ENCODE measurements at places on chromosomes 5 and 9. TPM values are rescaled to one million over a fixed set of nuclear protein-coding genes. Genes with fewer than 3 reads are reported as not detected.

Gene DMRTA1
- 0.14 TPM for total RNA-seq

Gene ARHGEF28
- total RNA-seq: 4.6 TPM

Gene PTRH1
- total RNA-seq: 8.7 TPM

Gene NUTM2F
- not detected for total RNA-seq

Gene NDUFA8
- total RNA-seq: 63.5 TPM

Gene GABBR2
- total RNA-seq: 0.23 TPM

Gene CHSY3
- 0.46 TPM for total RNA-seq

- DNase-seq: no peak
These were observed 762 bp downstream of the CACNA1B start for GRCh38 chr9:137878146-137878941.

- DNase-seq: peak; percentile 21
These were observed 65.4 kb downstream of the PSMB7 start for GRCh38 chr9:124349675-124350493.

DNA sequence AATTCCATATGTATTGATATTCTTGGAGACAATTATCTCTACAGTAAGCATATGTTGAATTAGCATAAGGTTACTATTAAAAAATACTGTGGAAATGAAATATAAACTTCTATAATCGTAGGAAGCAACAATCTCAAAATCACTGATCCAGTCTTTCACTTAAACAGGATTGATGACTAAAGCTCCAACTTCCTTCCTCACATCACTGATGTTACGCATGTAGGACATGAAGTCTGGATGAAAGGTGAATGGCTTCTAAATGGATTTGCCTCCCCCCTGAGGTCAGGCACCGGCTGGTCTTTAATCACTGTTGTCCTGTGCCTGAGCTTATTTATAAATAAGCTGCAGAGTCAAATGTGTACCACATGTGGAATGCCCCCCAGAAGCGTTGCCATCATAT is 157.1 kb upstream of the NFIB start:
- DNase-seq: no peak

DNA sequence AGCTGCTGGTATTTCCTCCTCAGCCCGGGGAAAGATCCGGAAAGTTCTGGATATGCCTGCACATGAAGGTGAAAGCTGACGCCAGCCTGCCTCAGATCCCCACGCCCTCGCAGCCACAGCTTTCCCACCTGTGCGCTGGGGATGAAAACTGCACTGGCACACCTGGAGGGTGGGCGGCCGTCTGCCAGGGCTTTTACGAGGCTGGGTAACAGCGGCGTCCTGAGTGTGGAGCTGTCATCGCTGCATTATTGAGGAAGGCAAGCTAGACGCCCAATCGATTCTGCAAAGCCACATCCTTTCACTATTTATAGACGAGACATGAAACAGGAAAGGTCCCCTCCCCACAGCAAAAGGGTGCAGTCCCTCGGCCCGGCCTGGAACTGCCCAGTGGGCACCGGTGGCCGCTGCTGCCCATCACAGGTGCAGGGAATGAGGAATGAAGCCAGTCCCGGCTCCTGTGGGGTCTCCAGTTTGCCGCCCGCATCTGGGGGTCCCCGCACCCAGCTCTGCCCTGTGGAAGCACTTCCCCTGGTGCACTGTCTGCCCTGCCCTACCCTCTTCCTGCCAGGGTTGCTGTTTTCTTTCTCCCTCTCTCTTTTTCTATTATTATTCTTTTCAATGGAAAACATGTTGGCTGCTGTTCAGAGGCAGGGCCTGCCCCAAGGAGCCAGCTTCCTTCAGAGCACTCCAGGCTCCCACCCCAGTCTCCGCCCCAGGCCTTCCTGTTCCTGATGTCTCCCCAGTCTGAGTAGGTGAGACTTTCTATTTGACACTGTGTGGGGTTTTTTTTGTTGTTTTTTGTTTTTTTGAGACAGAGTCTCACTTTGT is 7.0 kb downstream of the NOTCH1 start:
- DNase-seq: no peak

DNA sequence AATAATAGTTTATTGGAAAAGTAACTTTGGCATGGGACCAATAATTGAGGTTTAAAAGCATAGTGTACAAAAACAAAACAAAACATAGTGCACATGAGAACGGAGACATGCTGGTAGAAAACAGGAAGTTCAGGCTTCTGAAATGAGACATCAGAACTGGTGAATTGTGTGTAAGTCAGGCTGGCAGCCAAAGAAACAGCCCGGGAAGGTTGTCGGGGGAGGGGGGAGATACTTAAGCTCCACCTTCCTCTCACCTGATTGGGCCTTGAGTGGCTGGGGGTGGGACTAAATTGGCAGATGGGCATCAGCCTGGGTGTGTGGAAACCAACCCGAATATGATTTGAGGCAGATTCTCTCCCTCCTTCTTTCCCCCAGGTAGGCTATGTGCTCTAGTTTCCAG is 256.3 kb downstream of the SMARCA2 start:
- DNase-seq: no peak

DNA sequence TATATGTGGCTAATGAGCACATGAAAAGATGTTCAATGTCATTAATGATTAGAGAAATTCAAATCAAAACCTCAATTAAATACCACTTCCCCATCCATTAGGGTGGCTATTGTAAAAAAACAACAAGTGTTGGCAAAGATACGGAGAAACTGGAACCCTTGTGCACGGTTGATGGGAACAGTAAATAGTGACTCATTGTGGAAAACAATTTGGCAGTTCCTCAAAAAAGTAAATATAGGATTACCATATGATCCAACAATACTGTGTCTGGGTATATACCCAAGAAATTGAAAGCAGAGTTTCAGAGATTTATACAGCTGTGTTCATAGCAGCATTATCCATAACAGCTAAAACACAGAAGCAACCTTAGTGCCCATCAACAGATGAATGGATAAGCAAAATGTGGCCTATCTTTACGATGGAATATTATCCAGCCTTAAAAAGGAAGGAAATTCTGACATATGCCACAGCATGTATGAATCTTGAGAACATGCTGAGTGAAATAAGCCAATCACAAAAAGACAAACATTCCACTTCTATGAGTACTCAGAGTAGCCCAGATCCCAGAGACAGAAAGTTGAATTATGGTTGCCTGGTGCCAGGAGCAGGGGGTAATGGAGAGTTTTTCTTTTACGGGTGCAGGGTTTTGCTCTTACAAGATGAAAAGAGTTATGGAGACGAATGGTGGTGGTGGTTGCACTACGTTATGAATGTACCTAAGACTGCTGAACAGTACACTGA is 41.4 kb upstream of the LRRC14B start:
- DNase-seq: no peak

DNA sequence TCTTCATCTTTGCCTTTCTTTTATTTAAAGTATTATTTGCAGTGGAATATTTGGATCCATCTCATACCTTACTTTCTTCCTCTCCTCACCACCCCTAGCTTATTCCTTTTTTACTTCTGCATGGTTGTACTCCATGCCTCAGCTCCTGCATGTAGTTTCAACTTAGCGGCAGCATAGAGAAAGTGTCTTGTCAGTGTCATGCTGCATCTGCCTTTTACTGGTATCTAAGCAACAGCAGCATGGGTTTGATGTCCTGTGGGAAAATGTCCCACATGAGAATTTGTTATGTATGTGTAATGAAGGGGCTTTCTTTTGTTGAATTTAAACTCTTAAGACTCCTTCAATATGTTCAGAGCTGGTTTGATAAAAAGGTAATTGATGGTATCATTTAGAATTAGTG is 20.6 kb downstream of the TCERG1 start:
- DNase-seq: no peak

DNA sequence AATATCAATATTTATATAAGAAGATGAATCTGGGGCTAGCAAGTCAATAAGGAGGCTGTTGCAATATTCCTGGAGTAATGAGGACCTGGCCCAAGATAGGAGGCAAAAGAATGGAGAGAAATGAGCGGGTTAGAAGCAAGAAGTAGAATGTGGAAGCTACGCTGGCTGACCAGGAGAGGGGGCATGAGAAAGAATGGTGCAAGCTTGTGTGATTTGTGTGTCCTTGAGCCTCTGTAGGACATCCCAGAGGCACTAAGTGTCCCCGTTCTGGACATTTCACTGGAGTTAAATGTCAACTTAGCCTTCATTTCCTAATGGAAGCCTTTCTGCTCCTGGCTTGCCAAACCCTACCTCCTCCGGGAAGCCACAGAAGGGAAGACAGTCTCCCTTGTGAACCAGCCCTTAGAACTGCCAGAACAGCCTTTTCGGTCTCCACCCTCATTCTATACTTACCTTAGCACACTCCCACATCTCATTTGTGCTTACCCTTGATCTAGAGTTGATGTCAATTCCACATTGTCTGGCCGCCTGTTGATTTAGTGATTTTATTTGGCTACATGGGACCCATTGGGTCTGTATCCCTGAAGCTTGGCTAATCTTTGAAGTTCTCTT is 6.7 kb upstream of the PDE6A start:
- no peak for DNase-seq

DNA sequence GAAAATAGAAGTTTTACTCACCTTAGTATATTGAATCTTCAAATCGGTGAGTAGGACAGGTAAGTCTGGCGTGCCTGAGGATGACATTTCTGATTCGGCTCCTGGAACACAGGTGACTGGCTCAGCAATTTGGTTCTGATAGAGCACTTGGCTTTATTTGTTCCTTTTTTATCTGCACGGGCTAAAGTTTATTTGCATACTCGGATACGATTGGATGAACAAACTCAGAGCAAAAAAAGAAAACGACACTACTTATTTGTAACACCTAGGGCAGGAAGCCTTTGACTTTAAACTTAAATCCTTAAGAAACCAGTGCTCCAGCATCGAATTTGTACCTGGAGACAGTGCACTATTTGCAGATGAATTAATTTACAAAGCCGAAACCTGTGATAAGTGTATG is at the start of gene ALDH1A1:
Gene ALDH1A1 (minus strand): TSS at position 140 of the 400 bp plus-strand sequence. CDS start 53 bp downstream, at position 87.
- DNase-seq: peak; percentile 23

- DNase-seq: no peak
These were observed 27.1 kb downstream of the NANS start for GRCh38 chr9:98083566-98084183.

- no peak for DNase-seq
These were observed 30.3 kb downstream of the MELK start for GRCh38 chr9:36603006-36603405.

GRCh38 chr9:117092582-117092981 is 322.3 kb downstream of the ASTN2 start:
- DNase-seq: no peak

- DNase-seq: no peak
These were observed 288.8 kb downstream of the GLIS3 start for GRCh38 chr9:4011054-4011453.

DNA sequence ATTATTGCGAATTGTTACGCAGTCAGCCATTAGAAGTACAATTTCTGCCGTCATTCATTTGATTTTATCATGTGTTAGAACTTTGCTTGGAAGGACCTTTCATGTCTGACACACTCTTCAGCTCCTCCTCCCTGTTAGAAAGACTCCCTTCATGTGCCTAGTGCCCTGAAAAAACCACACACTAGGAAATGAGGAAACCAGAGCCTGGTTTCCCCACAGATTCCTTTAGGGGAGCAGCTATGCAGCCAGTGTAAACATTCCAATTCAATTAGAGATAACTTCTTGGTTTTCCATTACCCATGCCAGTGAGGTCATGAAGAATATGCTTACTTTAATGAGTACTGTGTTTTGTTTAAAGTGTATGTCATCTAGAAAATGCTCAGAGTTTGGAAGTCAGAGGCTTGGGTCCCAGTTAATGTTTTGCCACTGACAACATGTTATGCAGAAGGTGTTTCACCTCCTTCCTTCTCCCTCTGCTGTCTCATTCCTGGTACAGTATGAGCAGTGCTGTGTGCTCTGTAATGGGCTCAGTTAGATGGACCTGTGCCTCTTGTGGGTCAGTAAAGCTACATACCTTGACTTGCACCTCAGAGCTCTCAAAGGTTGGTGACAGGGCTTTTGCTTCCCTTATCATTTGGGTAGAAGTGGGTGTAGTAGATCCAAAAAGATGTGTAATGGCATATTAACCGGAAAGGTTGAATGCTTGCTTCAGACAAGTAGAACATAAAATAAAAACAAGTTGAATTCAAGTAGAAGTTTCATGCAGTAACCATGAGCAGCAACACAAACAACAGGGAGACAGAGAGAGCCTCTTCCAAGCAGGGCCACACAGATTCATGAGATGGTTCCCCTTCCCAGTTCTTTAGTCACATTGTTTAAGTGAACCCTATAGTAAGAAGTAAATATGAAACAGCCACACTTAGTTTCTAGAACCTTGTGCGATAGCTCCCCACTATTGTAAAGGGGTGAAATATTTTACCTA is 52.6 kb upstream of the TNFAIP8 start:
- peak; percentile 68 for DNase-seq

- DNase-seq: no peak
These were observed 61.1 kb downstream of the LMNB1 start for GRCh38 chr5:126837906-126838539.

- no peak for DNase-seq
These were observed 33.5 kb downstream of the ANXA6 start for GRCh38 chr5:151123897-151124751.

- DNase-seq: no peak
These were observed 588.3 kb downstream of the RAB3C start for GRCh38 chr5:59171131-59171530.

DNA sequence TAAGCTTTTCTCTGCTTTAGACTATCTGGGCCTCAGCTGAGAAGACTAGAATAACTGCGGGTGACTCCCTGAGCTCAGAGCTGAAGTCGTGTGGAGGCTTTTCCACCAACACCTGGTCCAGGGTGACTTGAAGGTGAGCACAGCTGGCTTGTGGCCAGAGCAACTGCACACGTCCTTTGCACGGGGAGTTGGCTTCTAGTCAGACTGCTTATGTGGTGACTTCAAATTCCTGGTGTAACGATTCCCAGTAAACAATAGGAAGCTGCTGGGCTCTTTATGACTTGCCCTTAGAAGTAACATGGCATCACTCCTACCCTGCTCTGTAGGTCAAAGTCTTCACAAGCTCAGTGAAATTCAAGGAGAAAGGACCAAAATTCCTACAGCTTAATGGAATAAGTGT is 800.6 kb upstream of the CDH6 start:
- no peak for DNase-seq

GRCh38 chr5:143775258-143775657 is 36.7 kb upstream of the HMHB1 start:
- no peak for DNase-seq

DNA sequence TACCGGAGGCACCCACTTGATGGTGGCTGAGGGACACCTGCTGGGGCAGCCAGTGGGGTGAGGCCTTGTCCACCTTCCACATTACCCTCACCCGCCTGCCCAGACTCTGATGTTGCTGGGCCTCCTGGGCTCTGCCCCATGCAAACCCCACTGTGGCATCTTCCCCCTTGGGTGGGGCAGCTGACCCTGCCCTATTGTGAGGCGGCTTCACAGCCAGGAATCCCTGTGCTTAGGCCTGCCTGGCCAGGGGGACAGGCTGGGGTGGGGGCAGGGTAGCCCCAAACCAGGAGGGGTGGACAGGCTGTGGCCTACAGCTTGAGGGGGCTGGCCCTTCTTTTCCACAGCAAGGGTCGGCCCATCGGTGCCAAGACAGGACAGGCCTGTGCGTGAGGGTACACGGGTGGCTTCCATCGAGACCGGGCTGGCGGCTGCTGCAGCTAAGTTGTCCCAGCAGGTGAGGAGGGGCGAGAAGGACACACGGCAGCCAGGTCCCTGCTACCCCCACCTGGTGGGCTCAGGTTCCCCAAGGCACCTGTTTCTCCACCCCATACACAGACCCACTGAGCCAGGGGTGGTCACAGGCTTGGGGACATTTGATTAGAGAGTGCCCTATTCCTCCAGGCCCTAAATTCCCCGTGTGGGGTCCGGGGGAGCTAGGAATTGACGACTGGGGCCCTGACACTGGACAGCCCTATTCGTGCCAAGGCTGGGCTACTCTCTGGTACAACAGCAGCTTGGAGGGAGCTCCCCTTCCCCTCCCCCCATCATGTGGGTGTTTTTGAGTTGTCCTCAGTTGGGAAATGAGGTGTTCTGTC is 99.2 kb downstream of the PHF2 start:
- no peak for DNase-seq

GRCh38 chr9:88922091-88922490 is 69.2 kb upstream of the S1PR3 start:
- no peak for DNase-seq

All from Caco-2 (cell line).